ENCODE measurements at places on chromosomes 5 and 9.

- no peak for DNase-seq
Measured at GRCh38 chr5:139299486-139299885, 5.9 kb downstream of the MATR3 start.

DNA sequence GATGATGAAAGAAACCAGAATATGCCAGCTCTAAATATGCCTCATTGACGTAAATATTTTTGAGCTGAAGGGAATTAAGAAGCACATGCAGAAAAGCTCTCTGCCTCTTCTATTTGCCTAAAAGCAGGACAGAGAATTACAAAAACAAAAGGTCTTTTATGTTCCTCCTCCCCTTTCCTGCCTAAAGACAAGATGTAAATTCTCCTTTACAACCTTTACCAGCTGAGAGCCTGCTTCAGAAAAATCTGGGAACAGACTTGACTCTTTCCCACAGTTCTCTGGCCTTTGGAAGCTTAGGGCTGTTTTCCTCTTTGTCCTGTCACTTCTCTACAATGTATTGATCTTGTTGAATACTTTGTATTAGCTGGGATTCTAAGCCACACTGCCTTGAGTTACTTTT is 199.7 kb downstream of the TMC1 start:
- DNase-seq: peak; percentile 10

- no peak for DNase-seq
Measured at GRCh38 chr5:10858945-10859344, 97.9 kb upstream of the DAP start.

DNA sequence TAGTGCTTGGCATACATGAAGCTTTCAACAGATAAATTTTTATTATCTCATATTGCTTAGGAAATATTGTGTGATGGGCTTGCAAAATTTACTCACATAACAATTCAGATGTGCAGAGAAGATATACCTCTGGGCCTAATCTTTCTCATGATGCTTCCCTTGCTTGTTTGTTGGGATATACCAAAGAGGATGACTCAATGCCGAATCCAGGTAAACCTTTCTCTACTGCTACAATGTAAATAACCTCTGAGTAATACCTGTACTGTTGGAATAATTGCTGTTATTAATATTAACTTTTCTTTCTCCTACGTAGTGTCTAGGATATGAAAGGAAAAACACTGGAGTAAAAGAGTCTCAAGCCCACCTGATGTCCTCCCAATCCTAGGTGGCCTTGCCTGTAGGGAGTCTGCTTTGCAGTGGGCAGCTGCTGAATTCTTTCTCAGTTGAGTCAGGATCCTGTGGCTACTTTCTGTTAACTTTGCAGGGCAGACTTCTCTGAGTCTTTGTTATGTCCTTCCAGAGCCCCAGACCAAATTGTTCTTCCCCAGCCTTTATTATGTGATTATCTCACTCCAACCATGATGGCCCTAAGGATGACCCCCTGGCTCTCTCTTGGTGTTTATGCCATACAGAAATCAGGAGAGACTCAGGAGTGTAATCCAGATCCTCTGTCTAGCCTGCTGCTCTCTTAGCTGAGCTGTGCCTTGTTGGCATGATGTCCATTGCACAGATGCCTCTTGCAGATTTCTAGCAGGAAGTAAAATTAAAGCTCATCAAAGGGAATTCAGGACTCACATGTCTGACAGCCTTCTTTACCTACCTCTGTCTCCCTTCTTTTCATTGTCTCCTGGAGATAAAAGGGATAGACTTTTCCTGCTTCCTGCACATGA is 208.1 kb downstream of the SNX18 start:
- DNase-seq: no peak

GRCh38 chr9:126116351-126117157 is 210.1 kb upstream of the MVB12B start:
- no peak for DNase-seq

- peak; percentile 60 for DNase-seq
Measured at GRCh38 chr5:112604732-112605630, 132.7 kb upstream of the APC start.

DNA sequence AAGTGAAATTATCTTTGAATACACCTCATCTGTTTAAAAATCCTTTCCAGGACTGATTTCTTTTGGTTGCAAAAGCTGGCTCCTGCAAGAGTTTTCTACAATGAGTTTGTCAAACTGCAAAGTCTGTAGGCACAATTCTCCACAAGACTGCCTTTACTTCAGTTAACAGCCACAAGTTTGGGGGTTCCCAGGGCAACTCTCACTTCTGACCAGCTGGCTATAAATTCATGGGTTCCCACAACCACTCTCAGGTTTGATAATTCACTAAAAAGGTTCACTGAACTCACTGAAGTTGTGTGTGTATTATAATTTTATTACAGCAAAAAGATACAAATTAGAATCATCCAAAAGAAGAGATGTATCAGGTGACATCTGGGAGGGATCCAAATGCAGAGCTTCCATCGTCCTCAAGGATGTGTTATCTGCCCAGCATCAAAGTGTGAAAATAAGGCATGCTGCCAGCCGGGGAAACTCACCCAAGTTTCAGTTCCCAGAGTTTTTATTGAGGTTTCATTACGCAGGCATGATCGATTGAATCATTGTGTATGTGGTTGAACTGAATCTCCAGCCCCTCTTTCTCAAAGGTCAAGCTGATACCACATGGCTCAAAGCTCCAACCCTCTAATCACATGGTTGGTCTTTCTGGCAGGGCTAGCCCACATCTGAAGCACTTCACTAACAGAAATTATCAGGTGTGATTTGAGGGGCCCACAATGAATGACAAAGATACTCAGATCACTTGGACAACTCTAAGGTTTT is 19.0 kb upstream of the PSIP1 start:
- DNase-seq: peak; percentile 66

- no peak for DNase-seq
Measured at GRCh38 chr5:57804007-57804444, 321.4 kb upstream of the ACTBL2 start.

GRCh38 chr5:95029569-95030366 is 255.1 kb downstream of the MCTP1 start:
- peak; percentile 3 for DNase-seq

GRCh38 chr5:65307088-65307487 is 174.6 kb downstream of the ADAMTS6 start:
- DNase-seq: no peak

DNA sequence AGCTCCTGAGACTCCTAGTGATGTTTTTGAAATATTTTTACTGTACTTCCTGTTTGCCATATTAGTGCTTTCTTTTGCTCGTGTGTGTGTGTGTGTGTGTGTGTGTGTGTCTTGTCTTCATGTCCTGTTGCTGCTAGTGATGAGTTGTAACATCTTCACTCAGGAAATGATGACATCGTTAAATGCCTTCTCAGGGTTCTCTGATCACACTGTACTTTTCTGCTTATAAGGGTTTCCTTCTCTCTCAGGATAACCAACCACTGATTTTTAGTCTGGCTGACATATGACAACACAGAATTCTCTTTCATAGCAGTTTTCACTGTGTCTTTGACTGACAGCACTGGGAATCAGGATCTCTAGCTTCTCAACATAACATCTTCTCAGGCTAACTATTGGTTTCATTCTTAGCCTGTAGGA is 16.1 kb downstream of the SV2C start:
- peak; percentile 8 for DNase-seq

DNA sequence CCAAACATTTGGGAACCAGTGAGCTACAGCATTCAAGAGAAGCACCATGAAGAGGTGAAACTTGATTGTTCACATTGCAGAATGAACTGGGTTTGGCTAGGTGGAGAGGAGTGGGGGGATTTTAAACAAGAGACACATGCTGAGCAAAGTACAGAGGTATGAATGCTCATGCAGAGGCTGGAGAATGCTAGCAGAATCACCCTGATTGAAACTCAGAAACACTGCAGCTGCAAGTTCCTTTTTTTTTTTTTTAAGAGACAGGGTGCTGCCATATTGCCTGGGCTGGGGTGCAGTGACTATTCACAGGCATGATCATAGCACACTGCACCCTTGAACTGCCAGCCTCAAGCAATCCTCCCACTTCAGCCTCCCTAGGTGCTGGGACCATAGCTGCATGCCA is 35.1 kb downstream of the DENND1A start:
- no peak for DNase-seq

Data from mesendoderm (in vitro differentiated cells).